Stimulated activated CD4-positive, alpha-beta T cell treated with anti-CD3 and anti-CD28 coated beads, TNF-alpha, amount 100 ng/mL, for 1 hour (primary cell): ENCODE measurements at places on chromosomes 4 and X.
A peak's percentile ranks its signal among the peaks of the same experiment; 100 is the strongest.

GRCh38 chrX:132401935-132402334 lies 86.9 kb downstream of the MBNL3 start:
- no peak for DNase-seq

DNA sequence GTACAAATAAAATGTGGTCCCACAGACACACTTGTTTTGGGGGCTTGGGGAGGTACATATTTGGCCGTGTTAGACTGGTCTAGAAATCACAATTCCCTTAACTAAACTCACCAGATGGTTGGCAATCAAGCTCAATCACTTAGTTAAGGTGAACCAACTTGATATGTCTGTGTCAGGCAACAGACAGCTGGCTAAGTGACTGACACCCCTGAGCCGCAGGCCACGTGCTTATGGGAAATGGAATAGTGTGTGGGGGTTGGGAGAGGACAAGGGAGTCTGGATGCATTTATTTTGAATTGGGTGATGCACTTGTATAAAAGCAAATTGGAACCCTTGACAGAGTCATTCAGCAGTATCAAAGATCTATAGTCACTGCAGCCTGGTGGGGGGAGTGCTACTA lies 209.0 kb downstream of the HS6ST2 start:
- no peak for DNase-seq

GRCh38 chrX:71096760-71097032 lies 1.0 kb downstream of the FOXO4 start:
- no peak for DNase-seq

DNA sequence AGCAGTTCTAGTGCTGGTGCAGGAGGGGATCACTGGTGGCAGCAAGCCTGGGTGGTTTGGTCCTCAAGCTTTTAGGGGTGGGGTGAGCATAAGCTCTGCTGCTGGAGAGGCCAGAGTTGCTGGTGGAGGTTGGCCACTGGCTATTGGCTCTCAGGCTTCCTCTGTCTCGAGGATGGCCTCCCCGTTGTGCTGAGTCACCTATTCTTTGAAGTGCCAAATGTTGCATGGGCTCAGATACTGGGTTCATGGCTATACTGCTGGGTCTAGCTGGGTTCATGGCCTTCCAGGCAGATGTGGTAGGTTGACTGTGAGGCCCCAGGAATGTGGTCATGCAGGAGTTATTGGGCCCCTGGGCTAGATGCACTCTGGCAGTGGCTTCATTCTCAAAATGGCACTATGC lies 466.3 kb downstream of the NAF1 start:
- no peak for DNase-seq

DNA sequence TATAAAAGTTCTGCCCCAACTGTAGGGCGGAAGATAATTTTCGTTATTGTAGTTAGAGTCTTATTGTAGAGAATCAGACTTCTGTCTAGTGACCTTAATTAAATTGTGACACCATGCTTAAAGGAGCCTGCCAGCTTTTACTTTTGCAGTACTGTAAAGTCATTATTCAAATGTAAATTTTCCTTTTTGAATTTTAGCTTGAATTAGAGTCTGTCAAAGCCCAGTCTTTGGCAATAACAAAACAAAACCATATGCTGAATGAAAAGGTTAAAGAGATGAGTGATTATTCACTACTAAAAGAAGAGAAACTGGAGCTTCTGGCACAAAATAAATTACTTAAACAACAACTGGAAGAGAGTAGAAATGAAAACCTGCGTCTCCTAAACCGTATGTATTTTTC lies 21.8 kb downstream of the OFD1 start:
- DNase-seq: no peak

DNA sequence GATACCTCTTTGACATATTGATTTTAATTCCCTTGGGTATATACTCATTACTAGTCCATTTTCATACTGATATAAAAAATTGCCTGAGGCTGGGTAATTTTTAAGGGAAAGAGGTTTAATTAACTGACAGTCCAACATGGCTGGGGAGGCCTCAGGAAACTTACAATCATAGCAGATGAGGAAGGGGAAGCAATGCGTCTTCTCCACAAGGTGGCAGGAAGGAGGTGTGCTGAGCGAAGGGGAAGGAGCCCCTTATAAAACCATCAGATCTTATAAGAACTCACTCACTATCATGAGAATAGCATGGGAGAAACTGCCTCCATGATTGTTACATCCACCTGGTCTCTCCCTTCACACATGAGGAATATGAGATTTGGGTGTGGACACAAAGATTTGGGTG lies 42.4 kb downstream of the MSX1 start:
- DNase-seq: no peak

- no peak for DNase-seq
Observed at GRCh38 chr4:77905651-77906263, 43.1 kb downstream of the MRPL1 start.

GRCh38 chrX:3582451-3582850 lies 131.0 kb downstream of the PRKX start:
- DNase-seq: no peak

DNA sequence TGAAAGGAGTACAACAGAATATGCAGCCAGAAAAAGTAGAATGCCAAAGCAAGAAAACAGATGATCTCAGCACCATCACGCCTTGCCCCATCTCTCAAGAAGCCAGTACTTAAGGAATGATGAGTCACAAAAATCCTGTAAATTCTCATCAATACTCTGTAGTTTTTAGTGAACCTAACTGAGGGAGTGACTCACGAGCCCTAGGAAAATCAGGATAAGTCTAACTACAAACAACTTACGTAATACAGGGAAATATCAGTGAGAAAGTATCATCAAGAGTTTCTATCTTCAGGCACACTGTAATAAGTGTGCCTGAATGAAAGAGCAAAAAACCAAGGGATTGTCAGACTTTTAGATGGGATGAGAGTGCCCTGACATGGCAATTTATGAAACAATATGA lies 644.4 kb downstream of the STPG2 start:
- no peak for DNase-seq

DNA sequence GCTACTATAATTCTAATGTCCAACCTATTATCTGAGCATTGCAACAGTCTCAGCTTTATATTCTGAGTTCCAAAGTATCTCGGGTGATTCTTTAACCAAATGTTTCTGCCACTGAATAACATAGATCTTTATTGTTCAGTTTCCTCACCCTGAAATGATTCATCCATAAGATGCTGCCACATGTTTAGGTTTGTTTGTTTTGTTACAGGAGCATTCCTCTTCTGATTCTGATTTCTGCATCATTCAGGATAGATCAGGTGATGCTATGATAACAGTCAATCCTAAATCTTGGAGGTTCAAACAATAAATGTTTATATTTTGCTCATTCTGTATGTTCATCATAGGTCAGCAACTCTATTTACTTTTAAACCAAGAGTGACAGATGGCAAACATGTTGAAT lies 927.6 kb downstream of the PCDH7 start:
- no peak for DNase-seq

- DNase-seq: no peak
Observed at GRCh38 chrX:74286950-74287740, 16.8 kb upstream of the ZCCHC13 start.

GRCh38 chr4:57162499-57163019 lies 52.4 kb upstream of the IGFBP7 start:
- no peak for DNase-seq

DNA sequence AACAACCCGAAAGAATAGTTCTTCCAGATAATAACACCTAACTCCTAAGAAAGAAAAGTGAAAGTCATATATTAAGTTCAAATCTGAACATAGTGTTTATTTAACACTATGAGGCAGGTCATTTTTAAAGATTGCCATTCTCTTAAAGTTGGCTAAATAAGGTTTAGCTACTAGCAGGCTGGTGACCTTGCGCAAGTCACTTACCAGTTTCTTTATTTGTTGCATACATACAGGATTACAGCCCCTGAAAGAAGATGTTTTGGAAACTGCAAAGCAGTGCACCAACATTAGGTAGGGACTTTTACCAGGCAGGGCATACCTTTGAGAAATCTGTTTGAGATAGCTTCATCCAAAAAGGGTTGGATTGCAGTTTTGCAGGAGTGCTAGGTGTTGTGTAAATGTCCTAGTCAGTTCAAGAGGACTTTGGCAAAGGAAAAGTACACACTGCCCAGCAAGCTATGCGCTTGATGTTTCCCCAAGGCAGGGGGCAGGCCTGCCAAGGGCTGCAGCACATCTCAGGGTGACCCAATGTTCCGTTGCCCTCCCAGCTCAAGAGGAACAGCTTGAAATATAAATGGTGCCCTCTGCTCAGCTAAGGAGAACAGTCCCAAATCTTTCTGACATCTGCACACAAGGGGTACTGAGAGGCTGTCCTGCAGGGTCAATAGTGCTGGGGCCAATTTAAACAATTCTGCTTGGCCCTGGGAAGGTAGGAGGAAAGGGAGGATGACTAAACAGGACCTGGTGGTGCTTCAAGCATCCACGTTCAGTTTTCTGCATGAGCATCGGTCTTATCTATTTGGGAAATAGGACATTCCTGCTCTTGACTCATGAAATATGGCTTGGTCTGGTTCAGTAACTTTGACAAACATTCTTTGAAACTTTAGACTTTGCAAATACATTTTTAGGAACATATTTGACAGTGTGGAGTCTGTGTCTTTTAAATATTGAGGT lies 130.8 kb downstream of the COL4A6 start:
- DNase-seq: no peak

DNA sequence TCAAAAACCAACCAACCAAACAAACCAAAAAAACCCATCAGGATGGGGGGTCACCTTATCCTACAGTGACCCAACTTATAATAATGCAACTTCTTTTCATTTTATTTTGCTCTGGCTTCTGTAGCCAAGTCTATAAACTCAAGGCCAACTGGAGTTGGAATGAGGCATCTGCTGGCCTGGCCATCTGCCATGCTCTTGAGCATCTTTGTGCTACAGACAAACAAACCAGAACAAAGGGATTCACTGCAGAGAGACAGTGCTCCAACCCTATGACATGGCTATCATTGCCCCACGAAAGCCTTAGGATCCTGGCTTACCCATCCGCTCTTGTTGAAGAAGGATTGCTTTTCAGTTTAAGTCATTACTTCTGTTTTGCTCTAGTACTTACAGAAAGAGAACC lies 49.2 kb upstream of the SCRG1 start:
- DNase-seq: no peak

GRCh38 chrX:124086411-124086810 lies 124.9 kb downstream of the STAG2 start:
- no peak for DNase-seq

GRCh38 chr4:26308568-26308967 lies 12.2 kb upstream of the RBPJ start:
- DNase-seq: no peak

DNA sequence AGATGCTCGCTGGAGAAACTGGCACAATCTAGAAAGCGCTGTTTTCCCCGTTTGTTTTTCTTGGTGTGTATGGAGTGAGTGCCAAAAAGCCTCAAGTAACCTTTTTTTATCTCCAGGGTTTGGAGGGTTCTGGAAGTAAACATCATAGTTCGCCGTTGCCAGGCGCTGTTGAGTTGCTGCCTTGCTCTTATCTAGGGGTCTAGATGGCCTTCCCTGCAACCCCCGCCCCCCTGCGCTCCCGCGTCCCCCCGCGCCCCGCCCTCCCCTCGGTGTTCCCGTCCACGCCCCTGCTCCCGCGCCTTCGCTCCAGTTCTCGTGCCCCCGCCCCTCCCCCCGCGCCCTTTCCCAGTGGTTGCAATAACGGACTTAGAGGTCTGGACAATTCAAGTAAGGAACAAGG lies 555 bp upstream of the GCNA start:
- no peak for DNase-seq

- no peak for DNase-seq
Observed at GRCh38 chrX:42708222-42708621, 69.7 kb downstream of the PPP1R2C start.

DNA sequence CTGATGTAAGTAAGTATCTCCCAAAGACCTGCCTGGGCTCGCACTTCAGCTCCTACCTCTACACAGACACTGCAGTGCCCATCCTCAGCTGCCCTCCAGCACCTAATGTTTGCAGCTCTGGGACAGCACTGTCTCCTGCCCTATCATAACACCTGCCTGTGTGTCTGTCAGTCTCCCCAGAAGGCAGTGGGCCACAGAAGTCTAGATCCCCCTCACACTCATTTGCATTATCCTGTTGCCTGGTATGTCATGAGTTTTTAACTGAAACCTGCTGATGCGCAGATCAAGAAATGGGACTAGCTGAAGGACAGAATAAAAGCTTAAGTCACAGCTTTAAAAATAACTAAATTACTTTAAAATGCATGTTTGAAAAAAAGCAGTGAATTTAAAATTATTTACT lies 43.0 kb downstream of the LRP2BP start:
- no peak for DNase-seq

DNA sequence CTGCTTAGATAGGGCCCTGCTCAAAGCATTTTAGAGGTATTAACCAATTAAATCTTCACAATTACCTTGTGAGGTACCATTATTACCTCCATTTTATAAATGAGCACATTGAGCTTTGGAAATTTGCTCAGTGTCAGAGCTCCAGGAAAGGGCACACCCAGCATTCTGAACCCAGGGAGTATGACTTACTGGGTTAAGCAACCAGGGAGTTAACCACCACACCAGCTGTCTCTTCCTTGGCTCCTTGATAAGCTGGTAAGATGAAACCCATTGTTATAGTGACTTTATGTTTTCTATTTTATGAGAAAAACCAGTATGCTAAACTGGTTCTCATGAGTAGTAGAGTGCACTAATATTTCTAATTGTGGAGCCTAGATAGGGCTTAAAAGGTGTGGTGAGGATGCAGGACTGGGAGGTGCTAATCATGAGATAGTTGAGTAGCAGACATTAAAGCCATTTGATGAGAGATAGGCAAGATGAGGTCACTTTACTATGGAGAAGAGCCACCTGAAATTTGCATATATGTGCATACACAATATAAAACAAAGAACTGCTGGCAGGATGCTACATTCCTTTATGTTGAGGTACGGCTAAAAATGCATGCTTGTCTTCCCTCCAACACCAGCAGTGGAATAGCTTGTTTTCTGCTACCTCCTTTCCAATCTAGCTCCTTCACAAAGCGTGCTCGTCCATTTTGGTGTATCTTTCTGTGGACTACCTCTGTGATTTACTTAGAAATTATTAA lies 556.1 kb downstream of the SPRY1 start:
- DNase-seq: no peak

GRCh38 chr4:113921089-113921794 lies 58.2 kb downstream of the ARSJ start:
- no peak for DNase-seq

GRCh38 chrX:39667191-39667590 lies 430.6 kb downstream of the BCOR start:
- no peak for DNase-seq

GRCh38 chr4:33369446-33369845 lies 2649.3 kb downstream of the PCDH7 start:
- no peak for DNase-seq

GRCh38 chrX:19747652-19748610 lies 139.5 kb downstream of the SH3KBP1 start:
- peak; percentile 16 for DNase-seq

- no peak for DNase-seq
Observed at GRCh38 chrX:101931136-101931487, 715 bp downstream of the ZMAT1 start.

- no peak for DNase-seq
Observed at GRCh38 chr4:140135529-140136088, 18.4 kb downstream of the MAML3 start.

DNA sequence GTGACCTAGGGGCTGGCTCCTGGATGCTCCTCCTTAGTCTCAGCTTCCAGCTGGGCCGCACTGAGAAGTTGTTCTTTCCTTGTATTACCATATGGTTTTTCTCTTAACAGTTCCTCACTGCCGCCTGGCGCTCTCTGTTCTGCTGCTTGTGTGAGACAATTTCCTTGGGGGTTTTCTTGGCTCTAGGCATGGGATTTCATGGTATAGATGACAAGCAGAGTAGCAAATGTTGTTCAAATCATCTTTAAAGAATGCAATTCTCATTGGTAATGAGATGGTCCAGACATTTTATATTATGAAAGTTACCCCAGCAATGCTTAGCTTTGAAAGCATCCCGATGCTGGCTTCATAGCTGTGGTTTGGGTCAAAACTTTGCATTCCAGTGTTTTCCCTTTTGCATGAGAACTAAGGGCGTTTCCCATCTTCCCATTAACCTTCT lies 37.6 kb downstream of the SEPTIN11 start:
- DNase-seq: no peak
